ENCODE measurements at places on chromosomes 1 and 21.
A peak's percentile ranks its signal among the peaks of the same experiment; 100 is the strongest.

DNA sequence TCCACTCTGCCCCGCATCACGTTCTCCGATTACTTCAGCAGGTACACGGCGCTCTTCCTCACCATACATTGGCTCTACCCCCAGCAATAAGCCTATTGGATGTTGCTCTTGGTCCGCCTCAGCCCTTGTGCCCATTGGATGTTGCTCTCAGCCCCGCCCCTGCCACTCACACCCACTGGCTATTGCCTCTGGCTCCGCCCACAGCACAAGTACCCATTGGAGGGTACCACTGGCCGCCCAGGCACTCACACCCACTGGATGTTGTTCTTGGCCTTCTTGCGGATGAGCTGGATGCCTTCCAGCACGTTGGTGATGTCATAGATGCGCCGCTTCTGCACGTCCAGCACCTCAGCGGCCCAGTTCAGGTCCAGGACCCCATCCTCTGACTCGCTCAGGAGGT is 9.4 kb downstream of the E2F2 start:
- DNase-seq = peak; percentile 50

DNA sequence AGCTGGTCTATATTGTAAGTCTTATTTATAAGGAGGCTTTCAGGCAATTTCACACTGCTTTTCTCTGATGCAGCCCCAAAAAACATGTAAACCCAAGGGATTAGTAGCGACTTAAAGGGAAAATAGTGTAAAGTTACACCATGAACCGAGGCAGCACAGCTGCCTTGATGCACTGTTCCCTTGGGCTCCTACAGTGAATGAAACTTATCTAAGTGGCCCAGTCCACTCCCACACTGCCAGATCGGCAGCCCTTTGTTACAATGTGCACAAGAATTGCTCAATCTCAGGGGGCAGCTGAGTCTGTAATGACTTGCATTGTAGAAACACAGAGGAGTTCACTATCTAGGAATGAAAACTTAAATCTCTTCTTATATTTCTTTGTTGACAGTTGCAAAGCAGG is 120.8 kb upstream of the ADGRL2 start:
- DNase-seq = no peak

- peak; percentile 50 for DNase-seq
Observed at GRCh38 chr1:156963621-156964020, 43.2 kb downstream of the LRRC71 start.

DNA sequence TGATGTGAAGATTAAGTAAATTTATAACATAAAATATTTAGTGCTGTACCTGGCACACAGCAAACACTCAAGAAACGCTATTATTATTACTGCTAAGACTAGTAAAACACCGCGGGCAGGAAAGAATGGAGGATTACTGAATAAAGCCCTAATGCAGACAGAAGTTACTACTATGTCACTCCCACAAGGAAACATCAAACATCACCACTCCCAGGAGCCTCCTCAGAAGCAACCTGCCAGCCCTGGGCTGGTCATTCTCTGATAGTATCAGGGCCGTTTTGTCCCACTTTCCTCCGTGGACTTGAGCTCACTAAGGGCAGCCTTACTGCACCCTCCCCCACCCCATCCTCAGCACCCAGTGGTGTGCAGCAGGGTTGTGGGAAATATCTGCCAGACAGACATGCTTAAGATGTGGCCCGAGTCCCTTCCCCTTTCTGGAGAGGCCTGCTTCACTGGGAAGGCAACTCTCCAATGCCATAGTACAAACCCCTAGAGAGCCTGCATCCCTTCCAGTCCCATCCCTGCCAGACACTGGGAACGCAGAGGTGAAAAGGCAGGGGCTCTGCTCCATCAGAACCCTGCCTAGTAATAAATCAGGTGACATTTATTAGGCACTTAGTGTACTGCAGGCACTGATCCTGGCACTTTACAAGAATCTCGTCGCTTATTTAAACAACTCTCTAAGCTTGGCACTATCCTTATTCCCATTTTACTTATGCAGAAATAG is 41.7 kb upstream of the ECE1 start:
- DNase-seq = no peak

GRCh38 chr1:198155253-198155652 is 1.5 kb upstream of the NEK7 start:
- no peak for DNase-seq

DNA sequence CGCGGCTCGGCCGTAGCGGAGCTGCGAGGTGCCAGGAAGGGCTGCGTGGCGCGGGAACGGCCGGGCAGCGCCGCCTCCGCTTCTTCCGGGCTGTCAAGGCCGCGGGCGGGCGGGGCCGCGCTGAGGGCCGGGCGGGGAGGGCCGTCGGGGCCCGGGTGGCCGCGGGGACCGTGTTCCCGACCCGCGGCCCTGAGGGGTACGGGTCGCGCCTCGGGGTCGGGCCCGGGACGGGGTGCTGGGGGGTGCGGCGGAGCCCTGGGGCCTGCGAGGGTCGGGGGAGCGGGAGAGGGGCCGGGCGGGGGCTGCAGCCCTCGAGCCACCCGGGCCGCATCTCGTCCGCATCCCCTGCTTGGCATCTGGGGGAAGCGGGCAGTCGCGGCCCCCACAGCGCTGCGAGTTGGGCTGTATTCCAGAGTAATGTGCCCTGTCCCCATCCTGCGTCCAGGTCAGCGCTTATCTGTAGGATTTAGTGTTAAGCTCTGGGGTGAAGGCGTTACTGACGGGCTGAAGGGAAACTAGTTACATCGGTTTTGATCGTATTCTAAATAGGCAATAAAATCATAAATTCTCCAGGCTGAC is 379 bp downstream of the RER1 start:
- no peak for DNase-seq

DNA sequence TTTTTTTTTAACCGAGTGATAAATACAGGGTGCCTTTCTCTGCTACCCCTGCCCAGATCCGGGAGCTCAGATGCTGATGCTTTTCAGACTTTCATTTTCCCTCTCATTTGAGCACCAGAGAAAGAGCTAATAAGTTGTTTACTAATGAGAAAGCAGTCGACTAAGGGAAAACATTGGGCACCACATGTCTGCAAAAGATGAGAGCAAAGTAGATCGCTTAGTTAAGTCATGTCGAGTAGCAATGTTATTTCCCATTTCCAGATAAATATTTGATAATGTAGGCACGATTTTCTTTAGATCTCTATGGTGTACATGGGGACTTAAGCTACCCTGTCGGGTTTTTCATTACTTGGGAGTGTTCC is 1.2 kb downstream of the PKN2 start:
- DNase-seq = no peak
